Melanocyte of skin (primary cell): ENCODE measurements at places on chromosomes 1 and 21. TPM values are rescaled to one million over a fixed set of nuclear protein-coding genes. Genes with fewer than 3 reads are reported as not detected.

The LIPI gene
- total RNA-seq: not detected in 2 replicates

The TSPAN2 gene
- total RNA-seq: not detected in 2 replicates

The S100A9 gene
- total RNA-seq: not detected in 2 replicates

The PTTG1IP gene
- 250 and 261 TPM in 2 replicates for total RNA-seq

The TCEA3 gene
- 1.4 and 1.5 TPM in 2 replicates for total RNA-seq
